Stimulated activated CD4-positive, alpha-beta T cell treated with anti-CD3 and anti-CD28 coated beads, TNF-alpha, amount 100 ng/mL, for 1 hour (primary cell): ENCODE measurements at places on chromosomes 6 and 20.

- peak; percentile 4 for DNase-seq
Observed at GRCh38 chr6:125748406-125749172, 843 bp upstream of the HEY2 start.

GRCh38 chr6:82909551-82909950 is 156.1 kb downstream of the UBE3D start:
- DNase-seq = no peak

GRCh38 chr20:48040491-48040890 is 255.2 kb upstream of the SULF2 start:
- DNase-seq = no peak

DNA sequence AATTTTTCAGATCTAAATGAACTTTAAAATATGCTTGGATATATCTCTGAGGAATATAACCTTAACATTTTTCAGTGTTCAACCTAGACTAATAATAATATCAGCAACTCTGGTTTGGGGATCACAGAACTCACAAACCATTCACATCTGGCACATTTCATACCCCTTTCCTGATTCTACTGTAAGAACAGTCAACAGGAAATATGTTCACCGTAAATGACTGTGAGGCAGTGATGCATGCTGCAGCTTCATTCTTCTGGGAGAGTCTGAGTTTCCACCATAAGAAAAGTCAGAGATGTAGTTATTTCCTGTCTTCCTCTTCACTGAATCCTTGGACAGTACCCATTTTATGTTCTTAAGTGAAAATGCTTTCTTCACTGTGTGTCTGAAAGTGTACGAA is 134.2 kb upstream of the IFNGR1 start:
- no peak for DNase-seq

- DNase-seq = no peak
Observed at GRCh38 chr6:149052350-149053106, 265.0 kb upstream of the TAB2 start.

- no peak for DNase-seq
Observed at GRCh38 chr20:35840421-35840820, 68.6 kb downstream of the PHF20 start.
